ENCODE measurements at places on chromosomes 2 and 18.

DNA sequence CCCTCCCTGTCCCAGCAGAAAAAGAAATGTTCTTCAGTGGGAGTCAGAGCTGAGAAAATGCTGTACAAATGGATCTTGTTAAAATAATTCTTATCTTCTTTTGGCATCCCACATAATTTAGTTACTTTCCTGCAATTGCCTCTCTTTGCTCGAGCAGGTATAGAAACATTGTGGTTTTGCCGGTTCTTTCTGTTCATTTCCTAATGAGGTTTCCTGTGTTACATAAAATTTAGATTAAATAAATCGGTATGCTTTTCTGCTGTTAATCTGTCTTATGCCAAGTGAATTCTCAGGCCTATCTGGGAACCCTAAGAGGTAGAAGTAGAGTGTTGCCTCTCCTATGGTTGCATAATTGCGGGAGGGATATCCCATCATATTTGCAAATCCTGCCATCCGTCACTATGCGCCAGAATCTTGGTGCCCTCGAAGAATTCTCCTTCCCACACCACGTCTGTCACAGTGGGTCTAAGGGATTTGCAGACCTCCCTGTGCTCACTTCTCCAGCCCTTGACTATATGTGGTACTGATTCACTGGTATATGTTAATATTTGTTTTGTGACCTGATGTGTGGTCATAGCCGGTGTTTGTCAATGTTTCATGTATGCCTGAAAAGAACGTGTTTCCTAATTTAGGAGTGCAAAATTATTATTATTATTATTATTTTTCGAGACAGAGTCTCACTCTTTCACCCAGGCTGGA is 12.2 kb upstream of the HDAC4 start:
- no peak for DNase-seq

DNA sequence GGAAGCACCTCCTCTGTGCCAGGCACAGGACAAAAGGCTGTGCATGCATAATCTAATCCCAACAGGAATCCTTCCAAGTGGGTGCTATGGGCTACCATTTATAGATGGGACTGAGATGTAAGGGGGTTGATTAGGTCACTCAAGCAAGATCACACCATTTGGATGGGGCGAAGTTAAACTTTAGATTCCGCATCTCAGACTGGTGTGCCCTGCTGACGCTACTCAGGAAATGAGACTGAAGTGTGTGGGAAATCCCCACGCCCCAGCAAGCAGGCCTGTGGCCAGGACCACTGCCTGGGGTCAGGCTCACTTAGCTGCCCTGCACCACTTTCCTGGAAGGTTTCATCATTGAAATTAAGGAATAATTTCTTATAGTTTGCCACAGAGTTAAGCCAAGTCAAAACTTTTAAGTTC is 70.5 kb upstream of the PPP1CB start:
- DNase-seq, result no peak

DNA sequence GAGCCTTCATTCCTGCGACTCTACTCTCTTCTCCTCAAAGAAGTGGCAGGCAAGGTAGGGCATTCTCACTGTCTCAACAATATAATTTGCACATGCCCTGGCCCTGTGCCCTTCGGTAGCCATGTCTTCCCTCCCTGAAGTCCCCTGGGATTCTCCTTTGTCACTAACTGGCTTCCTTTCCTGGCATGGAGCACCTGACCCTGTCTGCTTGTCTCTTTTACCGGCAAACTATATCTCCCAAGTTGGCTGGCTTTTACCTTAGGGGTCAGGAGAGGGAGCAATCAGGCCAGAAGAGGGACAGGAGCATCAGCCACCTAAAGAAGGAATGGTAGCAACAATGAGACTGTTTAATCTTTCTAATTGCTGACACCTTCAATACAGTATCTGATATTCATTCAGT is 51.9 kb upstream of the RMDN2 start:
- DNase-seq, result peak; percentile 12

DNA sequence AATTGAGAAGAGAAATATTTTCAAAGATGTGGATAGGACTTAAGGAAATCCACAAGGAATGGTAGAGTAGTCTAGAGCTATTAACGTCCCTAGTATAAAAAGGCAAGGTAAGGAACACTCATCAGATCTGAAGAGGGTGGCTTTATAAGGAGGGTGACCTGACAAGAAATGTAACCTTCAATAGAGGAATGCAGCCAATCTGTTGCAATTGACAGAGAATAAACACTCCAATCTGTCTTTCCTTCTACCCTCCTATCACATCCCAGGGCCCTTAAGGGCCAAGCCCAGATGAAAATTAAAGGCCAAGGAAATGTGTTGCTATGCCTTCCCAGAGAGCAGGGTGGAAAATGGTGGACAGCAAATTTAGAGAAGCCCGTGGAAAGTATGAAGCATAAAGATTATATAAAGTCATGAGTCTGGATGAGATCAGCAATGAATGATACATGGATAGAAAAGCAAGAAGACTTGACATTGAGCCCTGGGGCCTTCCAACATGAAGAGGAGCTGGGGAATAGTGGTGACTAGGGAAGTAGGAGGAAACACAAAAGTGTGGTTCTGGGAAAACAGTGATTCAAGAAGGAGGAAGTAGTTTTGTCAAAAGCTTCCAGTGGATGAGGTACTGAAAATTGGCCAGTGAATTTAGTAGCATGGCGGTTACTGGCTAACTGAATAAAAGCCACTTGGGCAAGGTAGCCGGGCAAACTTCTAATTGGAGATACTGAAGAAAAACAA is 270.6 kb upstream of the TANK start:
- no peak for DNase-seq

GRCh38 chr2:239814861-239815601 is 210.1 kb downstream of the NDUFA10 start:
- no peak for DNase-seq

Data from NCI-H1105 treated with DMSO at 0.1 percent for 48 hours (cell line).